EL (cell line): ENCODE measurements at places on chromosomes 16 and 17.

DNA sequence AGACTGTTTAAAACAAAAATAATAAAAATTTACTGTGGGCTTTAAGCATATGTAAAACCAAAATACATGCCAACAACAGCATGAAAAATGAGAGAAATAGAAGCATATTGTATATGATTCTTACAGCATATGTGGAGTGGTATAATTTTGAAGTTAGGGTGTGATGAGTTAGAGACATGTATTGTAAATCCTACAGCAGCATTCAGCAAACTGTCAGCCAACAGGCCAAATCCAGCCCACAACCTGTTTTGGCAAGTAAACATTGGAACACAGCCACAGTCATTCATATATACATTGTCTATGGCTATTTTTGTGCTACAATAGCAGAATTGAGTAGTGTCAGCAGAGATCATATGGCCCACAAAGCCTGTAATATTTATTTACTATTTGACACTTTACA, 42.3 kb downstream of the ZNF18 start:
- DNase-seq, result no peak

DNA sequence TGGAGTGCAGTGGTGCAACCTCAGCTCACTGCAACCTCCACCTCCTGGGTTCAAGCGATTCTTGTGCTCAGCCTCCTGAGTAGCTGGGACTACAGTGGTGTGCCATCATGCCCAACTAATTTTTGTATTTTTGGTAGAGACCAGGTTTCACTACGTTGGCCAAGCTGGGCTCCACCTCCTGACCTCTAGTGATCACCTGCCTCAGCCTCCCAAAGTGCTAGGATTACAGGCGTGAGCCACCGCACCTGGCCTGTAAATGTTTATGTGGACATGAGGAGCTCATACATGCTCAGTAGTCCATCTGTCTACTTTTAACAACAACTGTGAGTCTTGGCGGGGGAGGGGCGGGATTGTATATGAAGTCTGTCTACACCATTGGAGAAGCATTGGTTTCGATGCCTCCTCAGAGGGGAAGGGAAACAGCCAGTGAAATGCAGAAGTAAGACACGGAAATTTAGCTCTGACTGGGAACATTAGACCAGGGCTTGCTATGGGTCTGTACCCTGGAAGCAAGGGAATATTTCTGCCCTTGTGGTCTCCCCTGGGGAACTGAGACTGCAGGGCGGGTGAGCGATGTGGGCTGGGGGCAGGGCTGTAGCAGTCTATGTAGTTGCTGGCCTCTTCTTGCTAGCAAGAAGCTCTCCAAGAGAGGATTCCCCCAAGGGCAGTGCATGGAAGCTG, 9.3 kb downstream of the NUBP1 start:
- no peak for DNase-seq

DNA sequence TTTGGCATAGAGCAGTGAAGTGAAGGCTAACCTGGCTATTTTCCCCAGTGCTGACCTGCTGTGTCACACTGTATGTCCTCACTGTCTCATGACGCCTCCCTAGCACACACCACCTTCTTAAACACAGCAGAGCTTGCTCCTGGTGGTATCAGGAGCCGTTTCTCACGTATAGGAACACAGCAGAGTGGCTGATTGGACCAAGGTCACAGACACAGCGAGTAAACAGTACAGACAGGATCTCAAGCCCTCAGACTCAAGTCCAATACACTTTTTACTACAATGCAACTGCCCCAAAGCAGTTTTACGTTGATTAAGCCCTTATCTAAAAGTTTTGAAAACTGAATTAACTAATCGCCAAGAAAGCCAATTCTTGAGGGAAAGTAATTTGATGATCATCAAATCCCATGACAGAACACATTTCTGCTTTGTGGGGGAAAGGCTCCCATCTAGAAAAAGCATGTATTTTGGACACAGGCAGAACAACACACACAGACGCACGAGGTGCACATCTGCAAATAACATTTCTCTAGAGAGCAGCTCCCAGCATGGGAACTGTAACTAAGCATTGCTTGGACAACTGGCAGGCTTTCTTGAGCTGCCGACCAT, 15.2 kb downstream of the ARHGAP17 start:
- DNase-seq, result no peak

DNA sequence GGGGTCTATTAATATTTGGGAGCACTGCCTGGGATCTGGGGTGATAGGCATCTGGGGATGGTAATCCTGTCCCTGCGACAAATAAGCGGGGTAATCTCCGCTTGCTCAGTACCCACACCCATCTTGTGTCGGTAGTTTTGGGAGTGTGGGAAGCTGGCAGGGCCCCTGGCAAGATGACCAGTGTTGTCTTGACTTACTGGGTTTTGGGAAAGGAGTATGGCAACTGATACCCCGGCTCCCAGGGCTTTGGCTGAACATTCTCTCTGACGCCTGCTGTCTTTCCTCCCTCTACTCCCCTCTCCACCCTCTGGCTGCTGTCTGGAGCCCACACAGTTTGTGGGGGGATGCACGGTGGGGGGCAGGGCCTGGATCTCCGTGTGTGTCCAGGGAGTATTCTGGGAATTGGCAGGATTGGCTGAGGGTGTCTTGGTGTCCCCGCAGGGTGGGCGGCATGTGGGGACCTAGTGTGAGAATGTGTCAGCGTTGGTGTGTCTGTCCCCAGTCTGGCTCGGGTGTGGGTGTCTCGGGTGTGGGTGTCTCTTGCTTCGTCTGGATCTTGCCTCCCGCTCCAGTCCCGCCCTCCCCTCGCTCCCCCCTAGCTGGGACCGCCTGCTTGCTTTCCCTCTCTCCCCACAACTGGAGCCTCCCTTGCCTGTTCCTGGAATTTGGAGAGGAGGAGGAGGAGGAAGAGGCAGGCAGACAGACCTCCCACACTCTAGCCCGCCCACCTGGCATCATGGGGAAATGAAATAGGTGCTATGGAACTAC, 12.0 kb downstream of the RARA start:
- DNase-seq, result no peak

DNA sequence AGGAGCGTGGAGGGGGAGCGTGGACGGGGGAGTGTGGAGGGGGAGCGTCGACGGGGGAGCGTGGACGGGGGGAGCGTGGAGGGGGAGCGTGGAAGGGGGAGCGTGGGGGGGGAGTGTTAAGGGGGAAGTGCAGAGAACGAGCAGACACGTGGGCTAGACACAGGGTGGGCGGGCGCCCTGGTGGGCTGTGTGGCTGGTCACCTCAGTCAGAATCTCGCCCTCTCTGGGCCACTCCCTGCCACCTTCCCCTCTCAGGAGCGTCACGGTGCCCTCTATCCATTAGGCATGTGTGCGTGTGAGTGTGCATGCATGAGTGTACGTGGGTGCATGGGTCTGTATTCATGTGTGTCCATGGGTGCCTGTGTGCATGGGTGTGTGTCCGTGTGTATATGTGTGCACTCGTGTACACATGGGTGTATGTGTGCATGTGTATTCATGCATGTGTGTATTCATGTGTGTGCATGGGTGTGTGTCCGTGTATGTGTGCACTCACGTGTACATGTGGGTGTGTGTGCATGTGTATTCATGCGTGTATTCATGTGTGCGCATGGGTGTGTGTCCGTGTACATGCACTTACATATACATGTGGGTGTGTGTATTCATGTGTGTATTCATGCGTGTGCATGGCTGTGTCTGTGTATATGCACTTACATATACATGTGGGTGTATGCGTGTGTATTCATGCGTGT, 49.3 kb upstream of the PABPN1L start:
- no peak for DNase-seq

DNA sequence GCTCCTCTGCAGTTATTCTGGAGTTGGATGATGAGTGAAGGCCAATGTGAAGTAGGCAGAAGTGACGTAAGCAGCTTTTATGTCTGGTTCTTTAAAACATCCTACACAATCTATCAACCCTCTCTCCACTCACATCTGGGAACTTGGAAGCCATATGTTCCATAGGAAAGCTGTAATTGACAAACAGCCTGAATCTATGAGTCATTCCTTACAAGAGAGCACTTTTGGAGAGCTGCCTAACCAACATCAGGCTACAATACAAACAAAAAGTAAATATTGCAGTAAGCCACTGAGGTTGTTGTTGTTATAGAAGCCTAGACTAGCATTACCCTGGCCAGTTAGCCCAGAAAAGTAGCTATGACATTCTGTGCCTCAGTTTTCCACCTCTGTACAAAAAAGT, 5.9 kb downstream of the CCL7 start:
- DNase-seq, result peak; percentile 92

- peak; percentile 28 for DNase-seq
These were observed 55.5 kb downstream of the SYT17 start for GRCh38 chr16:19223235-19224170.

- DNase-seq, result peak; percentile 62
These were observed 2.6 kb upstream of the RARA start for GRCh38 chr17:40306395-40306794.

DNA sequence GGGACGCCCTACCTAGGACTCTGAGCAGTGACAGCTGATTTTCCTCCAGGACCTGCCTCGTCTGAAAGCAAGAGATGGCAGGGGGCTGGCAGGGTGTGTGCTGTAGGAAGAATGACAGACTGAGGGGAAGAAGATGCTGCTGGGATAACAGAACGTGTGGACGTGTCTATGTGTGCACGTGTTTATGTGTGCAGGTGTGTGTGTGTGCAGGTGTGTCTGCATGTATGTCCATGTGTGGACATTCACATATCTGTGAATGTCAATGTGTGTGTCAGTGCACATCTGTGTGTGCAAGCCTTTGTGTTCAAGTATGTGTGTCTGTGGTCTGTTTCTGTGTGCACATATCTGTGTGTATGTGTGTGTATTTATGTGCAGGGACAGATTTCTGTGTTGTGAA, 132.5 kb downstream of the SDK2 start:
- no peak for DNase-seq

DNA sequence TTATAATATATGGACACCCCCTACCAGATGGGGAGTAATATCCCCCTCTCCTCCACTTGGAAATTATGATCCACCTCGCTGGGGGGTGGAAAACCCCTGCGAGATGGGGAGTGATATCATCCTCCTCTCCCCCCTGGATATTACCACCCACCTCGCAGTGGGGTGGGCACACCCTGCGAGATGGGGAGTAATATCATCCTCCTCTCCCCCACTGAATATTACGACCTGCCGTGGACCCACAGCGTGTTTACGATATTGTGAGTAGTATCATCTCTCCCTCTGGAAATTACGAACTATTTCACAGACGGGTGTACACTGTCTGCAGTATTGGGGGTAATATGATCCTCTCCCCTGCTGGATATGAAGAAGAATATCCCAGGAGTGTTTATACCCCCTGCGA, 228.3 kb upstream of the WSCD1 start:
- no peak for DNase-seq

GRCh38 chr16:6341981-6342380, 990.7 kb upstream of the RBFOX1 start:
- DNase-seq, result no peak

DNA sequence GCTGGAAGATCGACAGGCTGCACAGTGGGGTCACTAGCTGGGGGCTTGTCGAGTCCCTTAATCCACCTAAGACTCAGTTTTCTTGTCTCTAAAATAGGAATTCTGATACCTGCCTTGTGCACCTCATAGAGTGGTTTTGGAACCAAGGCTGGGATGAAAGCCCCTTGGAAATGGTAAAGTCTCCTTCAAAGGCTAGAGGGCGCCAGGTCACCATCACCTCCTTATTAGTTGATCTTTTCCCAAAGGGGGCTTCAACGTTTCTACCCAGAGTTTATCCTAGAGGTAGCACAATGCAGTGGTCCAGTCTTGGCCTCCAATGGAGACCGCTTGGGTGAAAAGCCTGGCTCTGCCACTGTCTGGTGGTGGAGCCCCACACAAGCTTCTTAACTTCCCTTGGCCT, 158.2 kb downstream of the AIPL1 start:
- DNase-seq, result no peak

DNA sequence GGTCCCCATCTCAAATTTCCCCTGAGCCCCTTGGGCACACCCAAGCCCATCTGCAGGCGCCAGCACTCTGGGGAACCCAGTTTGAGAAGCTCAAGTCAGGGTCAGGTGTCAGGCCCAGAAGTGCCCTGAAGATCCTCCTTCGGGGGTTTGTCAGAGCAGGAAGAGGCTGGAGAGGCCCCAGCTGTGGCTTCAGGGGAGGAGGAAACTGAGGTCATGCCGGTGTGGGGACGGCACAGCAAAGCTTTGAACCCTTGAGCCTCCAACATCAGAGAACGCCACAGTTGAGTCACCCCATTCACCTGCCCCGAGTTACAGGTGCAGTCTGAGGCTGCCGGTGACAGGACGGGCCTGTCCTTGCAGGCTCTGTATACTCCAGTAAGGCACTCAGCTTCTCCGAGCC, 140.2 kb upstream of the CIBAR2 start:
- DNase-seq, result no peak

DNA sequence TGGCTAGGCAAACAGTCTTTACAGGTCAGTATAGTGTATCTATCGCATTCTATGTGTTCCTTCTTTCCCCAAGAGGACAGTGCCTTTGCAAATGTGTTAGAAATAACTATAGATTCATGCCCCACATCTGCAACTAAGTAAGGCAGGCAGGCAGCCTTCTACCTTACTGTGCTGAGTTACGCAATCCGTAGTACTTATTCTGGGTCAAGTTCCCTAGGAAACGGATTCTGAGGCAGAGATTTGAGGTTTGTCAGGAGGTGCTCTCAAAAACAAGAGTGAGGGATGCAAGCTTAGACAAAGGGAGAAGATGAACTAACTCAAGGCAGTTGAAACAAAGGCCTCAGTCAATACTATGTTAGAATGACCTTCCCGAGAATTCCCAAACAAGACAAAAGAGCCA, 12.7 kb upstream of the ANKFY1 start:
- no peak for DNase-seq

DNA sequence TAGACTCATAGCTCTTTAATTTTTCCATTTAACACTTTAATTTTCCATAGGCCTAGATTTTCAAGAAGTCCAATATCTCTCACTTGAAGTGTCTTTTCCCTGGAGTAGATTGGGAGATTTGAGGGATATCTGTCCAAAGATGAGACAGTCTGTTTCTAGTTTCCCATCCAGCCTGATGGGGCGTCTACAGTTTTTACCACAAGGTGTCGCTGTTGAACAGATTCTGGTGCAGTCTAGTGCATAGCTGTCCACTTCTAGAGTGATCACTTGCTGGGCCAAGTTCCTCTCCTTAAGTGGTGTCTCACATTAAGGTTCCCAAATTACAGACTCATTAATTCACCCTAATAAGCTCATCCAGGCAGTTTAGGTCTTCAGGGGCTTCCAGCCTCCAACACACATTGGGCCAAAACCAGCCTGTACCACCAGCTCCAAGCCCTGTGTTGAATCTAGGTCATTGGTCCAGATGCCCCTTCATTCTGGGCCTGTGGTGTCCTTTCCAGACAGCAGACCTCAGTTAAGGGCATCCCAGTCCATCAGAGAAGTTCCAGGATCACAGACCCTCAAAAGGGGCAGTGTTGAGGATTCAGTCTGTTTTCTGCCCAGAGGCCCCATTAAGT, 9.4 kb downstream of the SNX20 start:
- DNase-seq, result peak; percentile 32
